ENCODE measurements at places on chromosomes 16 and 17.

DNA sequence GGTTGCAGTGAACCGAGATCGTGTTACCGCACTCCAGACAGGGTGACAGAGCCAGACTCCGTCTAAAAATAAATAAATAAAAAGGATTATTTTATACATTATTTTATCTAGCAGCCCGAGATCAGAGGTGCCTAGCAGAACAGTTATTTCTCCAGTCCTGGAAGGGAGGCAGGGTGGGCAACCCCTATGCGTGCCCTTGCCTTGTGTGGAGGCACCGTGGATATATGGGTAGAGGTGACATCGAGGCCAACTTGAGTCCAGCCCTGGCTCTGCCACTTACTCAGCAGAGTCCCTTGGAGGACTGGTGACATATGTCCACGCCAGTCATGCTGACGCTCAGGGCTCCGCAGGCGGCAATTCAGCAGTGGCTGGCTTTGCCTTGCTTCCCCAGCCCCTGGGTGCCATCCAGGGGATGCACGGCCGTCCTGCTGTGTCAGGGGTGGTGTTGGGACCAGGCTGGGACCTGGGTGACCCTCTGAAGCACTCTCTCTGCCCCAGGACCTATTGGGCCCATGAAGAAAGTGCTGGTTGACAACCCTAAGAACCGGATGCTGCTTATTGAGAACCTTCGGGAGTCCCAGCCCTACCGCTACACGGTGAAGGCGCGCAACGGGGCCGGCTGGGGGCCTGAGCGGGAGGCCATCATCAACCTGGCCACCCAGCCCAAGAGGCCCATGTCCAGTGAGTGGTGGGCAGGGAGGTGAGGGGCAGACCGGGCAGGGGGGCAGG lies 13.2 kb downstream of the GALK1 start:
- DNase-seq, result no peak

- DNase-seq, result no peak
Observed at GRCh38 chr16:87169509-87169995, 147.6 kb downstream of the C16orf95 start.

DNA sequence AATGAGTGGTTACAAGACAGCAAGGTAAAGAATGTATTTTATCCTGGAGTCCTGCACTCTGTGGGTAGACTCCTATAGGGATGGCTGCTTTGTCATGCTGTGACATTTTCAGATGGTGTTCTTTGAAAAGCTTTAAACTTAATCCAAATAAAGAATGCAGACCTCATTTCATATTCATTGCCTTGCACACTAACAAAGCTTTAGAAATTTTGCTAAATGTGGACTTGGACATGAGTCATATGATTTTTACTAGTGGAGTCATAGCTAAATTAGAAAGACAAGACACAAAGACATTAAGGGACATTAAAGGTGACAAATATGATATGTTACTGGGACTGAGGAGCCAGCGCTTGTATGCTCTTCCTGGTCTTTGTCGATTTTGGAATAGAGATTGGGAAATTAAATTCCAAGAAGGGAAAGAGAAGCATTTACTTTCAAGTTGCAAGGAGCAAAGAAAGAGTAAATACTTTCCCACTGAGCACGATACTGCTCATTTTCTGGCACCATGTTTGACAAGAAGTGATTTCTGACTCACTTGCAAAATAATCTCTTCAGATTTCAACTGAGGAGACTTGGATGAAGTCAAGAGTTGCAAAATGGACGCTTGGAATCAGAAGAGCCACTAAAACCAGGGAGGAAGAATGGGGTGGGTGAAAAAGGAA lies 152.9 kb upstream of the MYOCD start:
- no peak for DNase-seq

GRCh38 chr17:61822326-61823285 lies 40.7 kb downstream of the BRIP1 start:
- DNase-seq, result no peak

- DNase-seq, result no peak
Observed at GRCh38 chr17:72771734-72772133, 320.8 kb downstream of the SLC39A11 start.

DNA sequence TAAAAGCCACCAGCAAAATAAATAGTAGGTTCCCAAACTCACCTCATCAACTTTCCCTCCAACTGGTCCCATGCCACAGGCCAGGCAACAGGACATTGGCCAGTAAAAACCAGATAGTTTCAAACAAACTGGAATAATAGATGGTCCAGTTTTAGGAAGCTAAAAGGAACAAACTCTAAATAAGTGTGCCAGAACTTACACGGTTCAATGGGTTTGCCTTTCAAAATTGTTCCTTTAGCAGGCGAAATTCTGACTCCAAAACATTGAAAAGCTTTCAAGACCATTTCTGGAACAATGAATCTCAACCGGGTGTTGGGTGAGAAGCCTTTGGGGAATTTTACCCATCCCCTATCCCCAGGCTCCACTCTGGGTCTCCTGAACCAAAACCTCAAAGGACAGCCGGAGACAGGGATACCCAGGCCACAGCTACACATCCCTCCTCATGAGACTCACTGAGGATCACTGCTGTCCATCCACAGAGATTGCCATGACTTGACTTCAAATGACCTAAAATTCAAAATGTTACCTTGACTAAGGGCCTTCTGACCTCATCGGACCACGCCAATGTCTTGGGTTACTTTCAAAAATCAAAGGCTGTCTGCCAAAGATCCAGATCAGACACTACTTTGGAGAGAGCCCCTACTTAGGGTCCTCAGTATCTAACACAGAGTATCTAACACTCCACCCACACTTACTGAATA lies 13.0 kb downstream of the AXIN2 start:
- DNase-seq, result no peak

- DNase-seq, result peak; percentile 29
Observed at GRCh38 chr17:4492721-4493561, 5.7 kb upstream of the SPNS2 start.

- DNase-seq, result peak; percentile 41
Observed at GRCh38 chr17:8226536-8227237, 16.3 kb upstream of the AURKB start.

GRCh38 chr17:57195785-57196460 lies 60.4 kb upstream of the MSI2 start:
- peak; percentile 62 for DNase-seq

GRCh38 chr16:50161950-50162349 lies 8.8 kb downstream of the TENT4B start:
- no peak for DNase-seq

GRCh38 chr17:42179911-42180410 lies 981 bp downstream of the KCNH4 start:
- DNase-seq, result no peak

GRCh38 chr17:38899421-38899820 lies 26.0 kb upstream of the LASP1NB start:
- DNase-seq, result no peak

DNA sequence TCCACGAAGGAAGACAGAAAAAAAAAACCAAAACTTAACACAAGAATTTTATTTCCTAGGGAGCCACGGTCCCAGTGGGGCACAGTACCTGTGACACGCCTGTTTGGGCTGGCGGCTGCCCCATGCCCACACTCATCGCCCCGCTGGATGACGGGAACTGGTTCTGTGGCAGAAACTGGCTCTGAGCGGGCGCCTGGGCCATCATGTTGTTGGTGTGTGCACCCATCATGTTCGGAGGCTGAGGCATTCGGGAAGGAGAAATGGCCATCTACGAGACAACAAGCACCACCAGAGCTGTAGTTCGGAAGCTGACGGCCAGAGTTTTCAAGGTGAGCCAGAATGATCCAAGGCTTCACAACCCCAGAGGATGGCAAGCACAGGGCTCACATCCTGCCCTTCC lies 56.3 kb upstream of the TRAP1 start:
- DNase-seq, result no peak

DNA sequence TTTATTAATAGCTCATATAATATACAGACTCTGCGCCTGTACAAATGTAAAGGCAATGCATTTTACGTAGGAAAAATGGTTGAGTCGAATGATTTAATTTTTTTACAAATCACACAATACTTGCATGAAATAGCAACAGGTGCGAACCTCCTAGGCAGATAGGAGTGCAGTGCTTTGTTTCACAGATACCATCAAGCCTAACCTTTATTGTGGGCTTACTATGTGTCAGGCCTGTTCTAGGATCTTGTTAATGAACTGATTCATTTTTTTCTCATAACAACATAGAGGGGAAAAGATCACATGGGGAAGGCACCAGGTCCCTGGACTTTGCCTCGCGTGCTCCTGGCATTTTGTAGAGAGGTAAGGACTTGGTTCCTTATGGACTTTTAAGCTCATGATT lies 107.8 kb downstream of the PRKCB start:
- no peak for DNase-seq

GRCh38 chr17:45863857-45864654 lies 19.4 kb downstream of the SPPL2C start:
- no peak for DNase-seq

DNA sequence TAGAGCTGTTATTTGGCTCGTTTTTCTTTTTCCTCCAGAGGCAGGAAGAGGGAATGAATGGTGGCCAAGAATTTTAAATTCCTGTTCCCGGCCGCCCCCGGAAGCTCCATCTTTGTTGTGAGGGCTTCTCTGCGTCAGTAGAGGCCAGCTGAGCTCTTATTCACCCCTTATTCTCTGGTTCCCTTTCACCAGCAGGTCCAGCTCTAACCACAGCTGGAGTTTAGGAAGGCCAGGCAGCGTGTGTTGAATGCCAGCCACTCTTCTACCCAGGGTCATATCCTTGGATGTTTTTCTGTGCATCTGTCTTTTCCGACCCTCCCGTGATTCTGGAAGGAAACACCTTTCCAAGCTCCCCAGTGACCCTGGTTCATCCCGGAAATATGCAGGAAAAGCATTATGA lies 570.5 kb downstream of the WWOX start:
- no peak for DNase-seq

- no peak for DNase-seq
Observed at GRCh38 chr17:32794533-32795246, 82.2 kb downstream of the MYO1D start.

DNA sequence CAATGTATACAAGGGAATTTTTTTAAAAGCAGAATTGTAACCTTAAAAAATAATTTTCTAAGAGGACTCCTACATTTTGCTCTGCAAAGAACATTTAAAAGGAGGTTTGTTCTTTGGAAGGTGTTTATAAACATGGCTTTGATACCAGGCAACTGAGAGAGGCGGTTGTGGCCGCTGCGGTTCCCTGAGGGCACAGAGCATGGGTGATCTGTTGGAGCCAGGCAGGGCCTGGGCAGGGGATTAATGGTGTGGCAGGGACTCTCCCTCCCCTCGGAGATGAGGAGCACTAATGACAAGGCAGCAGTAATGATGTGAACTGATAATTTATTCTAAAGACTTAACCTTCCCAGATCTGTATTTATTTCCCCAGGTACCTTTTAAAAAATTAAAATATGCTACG lies 65.4 kb downstream of the WWP2 start:
- DNase-seq, result no peak

DNA sequence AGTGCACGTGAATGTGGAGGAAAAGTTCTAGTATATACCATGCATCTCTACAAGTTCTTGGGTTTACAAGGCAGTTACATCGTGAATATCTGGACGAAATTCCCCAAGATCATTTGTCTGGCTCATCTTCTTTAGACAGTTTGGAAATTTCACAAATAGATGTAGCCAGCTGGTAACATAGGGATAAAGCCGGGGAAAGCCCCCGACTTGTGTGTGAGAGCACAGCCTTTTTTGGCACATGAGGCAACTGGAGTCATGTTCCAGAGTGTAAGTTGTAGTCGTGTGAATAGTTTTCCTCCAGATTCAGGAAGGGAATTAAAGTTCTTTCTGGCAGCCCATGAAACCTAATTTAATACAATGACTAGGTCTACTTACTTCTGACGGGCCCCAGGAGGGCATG lies 62.3 kb downstream of the MARCHF10 start:
- no peak for DNase-seq

DNA sequence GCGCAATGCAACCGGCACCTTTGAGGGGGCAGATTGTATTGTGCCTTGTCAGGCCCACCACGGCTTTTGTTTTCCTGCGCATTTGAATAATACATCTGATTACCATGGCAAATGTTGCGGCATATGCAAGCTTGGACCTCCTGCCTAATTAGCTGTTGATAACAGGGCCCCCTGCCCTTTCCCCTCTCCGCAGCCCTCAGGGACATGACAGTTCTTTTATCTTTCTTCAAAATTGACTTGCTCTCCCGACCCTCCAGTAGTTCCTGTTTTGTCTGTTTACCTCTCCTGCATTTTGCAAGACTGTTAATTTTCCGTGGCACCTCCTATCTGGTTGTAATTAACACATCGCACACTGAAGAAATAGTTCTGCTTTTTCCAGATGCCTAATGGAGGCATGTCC lies 86.8 kb downstream of the RBFOX1 start:
- no peak for DNase-seq

DNA sequence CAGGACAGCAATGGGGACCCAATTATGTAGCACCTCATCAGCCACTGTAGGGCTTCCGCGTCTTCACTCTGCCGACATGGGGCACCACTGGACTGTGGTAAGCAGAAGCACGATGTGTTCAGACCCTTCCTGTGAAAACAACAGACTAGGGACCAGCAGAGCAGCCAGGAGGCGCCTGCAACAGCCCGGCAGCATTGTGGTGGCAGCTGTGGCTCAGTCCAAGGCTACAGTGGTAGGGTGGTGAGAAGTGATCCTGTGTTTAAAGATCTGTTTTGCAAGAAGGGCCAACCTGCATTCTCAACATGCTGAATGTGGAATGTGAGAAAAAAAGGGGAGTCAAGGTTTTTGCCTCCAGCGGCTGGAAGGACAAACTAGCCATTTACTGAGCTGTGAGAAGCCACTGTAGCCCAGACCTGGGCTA lies 80.8 kb downstream of the GAS7 start:
- DNase-seq, result no peak

DNA sequence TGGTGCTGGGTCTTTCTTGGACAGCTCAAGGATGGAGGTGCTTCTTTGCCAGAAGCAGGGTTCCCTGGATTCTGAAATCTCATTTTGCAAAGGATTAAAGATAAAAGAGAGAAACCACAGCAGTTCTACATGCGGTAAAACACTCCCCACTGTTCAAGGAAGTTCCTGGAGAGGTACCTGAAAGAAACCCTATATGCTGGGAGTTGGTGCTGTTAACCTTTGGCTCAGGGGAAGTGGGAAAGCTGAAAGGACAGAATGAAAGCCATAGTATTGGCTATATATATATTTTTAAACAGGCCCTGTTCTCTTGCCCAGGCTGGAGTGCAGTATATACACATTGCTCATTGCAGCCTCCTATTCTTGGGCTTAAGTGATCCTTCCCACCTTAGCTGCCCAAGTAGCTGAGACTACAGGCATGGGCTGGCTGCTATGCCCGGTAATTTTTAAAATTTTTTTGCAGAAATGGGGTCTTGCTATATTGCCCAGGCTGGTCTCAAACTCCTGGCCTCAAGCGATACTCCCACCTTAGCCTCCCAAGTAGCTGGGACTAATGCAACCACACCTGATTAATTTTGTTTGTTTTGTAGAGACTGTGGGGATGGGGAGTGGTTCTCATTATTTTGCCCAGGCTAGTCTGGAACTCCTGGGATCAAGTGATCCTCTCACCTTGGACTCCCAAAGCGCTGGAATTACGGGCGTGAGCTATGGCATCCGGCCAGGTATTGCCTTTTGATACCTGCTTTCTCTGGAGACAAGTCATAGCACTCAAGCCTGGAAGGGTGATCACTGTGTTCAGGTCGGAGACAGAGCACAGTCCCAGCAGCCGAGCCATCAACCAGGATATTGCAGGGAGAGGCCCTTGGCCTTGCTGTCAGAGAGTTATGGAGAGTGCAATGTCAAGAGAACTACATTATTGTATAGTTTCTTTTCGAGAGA lies 55.2 kb downstream of the MSI2 start:
- DNase-seq, result no peak
